Stomach (tissue), 19 donors: ENCODE measurements at places on chromosomes 4 and X. TPM values are rescaled to one million over a fixed set of nuclear protein-coding genes. Genes with fewer than 3 reads are reported as not detected.

DNA sequence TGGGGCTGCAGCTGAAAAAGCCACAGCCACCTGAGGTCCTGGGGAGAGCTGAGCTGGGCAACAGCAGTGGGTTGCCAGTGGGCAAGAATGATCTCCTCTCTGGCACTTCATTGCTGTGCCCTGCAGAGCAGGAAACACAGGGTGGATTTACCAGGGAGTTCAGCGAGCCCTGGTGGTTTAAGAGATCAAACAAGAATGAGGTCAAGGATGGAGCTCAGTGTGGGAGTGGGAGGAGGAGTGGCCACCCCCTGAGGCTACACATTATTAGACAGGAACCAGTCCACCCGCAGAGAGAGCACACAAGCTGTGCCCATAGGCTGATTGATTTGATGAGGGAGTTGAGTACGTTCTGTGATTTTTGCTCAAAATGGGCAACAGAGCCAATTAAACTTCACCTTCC, 47.3 kb downstream of the FRMPD3 start:
- peaks cover 18% of the 10 kb centered on the region for H3K27me3 ChIP-seq
- no peaks in the 10 kb centered on the region for H3K36me3 ChIP-seq
- no peak overlapping the region for H3K4me3 ChIP-seq
- no peak for DNase-seq
- H3K4me1 ChIP-seq = no peaks in the 10 kb centered on the region
- H3K27ac ChIP-seq = no peak overlapping the region

GRCh38 chr4:52160859-52161258, 109.8 kb downstream of the SPATA18 start:
- H3K27ac ChIP-seq = no peak overlapping the region
- H3K4me3 ChIP-seq = no peak overlapping the region
- no peaks in the 10 kb centered on the region for H3K36me3 ChIP-seq
- no peak for DNase-seq
- no peaks in the 10 kb centered on the region for H3K4me1 ChIP-seq

- no peak for DNase-seq
- peaks cover 10% of the 10 kb centered on the region for H3K4me1 ChIP-seq
- no peak overlapping the region for H3K27ac ChIP-seq
- H3K4me3 ChIP-seq = no peak overlapping the region
- no peaks in the 10 kb centered on the region for H3K36me3 ChIP-seq
These were observed 226.3 kb upstream of the PGRMC2 start for GRCh38 chr4:128513664-128514484.

DNA sequence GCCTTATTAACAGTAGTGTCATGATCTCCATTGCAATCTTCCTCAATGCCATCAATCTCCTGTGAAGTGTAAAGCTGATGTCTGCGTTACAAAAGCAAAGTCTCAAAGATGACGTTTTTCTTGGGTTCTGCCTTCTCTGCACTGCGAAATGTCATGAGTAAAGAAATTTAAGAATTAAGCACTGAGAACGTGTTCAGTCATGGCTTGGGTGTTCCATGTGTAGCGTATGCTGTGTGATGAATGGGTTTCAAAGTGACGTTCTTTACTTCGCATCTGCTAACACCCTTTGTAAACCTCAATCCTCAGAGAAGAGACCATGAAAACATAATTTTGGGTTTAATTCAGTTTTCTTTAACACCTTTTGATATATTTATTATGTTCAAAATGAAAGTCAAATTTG, 999 bp downstream of the NAP1L5 start:
- DNase-seq = no peak
- peaks cover 19% of the 10 kb centered on the region for H3K36me3 ChIP-seq
- H3K27me3 ChIP-seq = no peaks in the 10 kb centered on the region
- no peaks in the 10 kb centered on the region for H3K4me1 ChIP-seq
- peak overlapping the region; percentile 62 for H3K4me3 ChIP-seq
- peak overlapping the region; percentile 82 for H3K27ac ChIP-seq

- no peak overlapping the region for H3K4me3 ChIP-seq
- peak; percentile 27 for DNase-seq
- H3K27ac ChIP-seq = no peak overlapping the region
- no peaks in the 10 kb centered on the region for H3K36me3 ChIP-seq
- peaks cover 6% of the 10 kb centered on the region for H3K4me1 ChIP-seq
These were observed 30.3 kb downstream of the INPP4B start for GRCh38 chr4:142815834-142816233.

GRCh38 chr4:107036584-107037198, 578 bp upstream of the DKK2 start:
- H3K27ac ChIP-seq = no peak overlapping the region
- H3K36me3 ChIP-seq = no peaks in the 10 kb centered on the region
- DNase-seq = no peak
- H3K4me1 ChIP-seq = peaks cover 21% of the 10 kb centered on the region

- H3K27ac ChIP-seq = no peak overlapping the region
- H3K4me3 ChIP-seq = no peak overlapping the region
- no peaks in the 10 kb centered on the region for H3K36me3 ChIP-seq
- H3K4me1 ChIP-seq = no peaks in the 10 kb centered on the region
These were observed 401.3 kb downstream of the PCDH10 start for GRCh38 chr4:133550436-133550835.

- no peak overlapping the region for H3K4me3 ChIP-seq
- no peaks in the 10 kb centered on the region for H3K36me3 ChIP-seq
- peak overlapping the region; percentile 29 for H3K27ac ChIP-seq
- peak; percentile 61 for DNase-seq
These were observed 52.6 kb downstream of the CASK start for GRCh38 chrX:41870719-41871151.

- peaks cover 6% of the 10 kb centered on the region for H3K4me1 ChIP-seq
- H3K4me3 ChIP-seq = no peak overlapping the region
- no peak overlapping the region for H3K27ac ChIP-seq
- H3K36me3 ChIP-seq = no peaks in the 10 kb centered on the region
- DNase-seq = peak; percentile 87
- H3K27me3 ChIP-seq = no peaks in the 10 kb centered on the region
These were observed 31.9 kb downstream of the F8A1 start for GRCh38 chrX:154918060-154918483.

CXXC4 gene
- 1.9 TPM for total RNA-seq

NPY5R gene
- total RNA-seq = 0.55 TPM

PUDP gene
- total RNA-seq = 14.9 TPM
